ENCODE measurements at places on chromosomes 5 and 9.

DNA sequence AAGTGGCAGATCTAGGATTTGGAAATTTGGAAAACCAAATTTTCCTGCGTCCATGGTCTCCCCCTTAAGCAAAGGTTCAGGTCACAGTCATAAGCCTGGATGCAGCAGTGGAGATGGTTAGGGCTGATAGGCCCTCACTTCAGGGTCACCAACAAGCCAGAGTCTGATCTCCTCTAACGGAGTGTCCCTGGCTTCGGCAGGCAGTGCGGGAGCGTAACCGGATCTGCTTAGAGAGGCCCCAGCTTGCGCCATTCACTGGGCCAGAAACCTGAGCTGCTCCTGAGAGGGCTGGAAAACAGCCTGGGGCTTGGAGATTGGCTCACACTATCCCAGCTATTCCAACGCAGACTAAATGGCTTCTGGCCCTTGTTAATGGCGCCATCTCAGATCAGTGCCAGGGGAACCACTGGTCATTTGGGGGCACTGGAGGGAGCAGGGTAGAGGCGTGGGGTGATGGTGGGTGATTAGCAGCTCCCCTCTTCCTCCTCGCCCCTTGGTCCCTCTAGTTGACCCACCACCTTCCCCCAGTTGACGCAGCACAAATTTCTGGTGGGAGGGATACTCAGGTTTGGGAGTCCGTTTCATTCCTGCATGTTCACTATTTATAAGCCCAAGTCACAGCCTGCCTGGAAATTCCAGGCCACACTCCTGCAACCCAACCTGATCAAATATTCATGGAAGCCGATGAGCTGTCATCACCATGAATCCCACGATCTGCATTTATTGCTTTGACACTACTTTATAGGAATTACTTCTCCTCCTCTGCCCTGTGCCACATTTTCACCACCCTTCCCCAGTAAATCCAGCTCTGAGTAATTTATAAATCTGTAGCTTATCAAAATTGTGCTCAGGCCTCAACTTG lies 134.6 kb upstream of the CPEB4 start:
- no peak for DNase-seq

GRCh38 chr5:172875505-172876279 lies 41.6 kb downstream of the ERGIC1 start:
- DNase-seq: no peak

GRCh38 chr5:131142970-131143617 lies 22.0 kb downstream of the HINT1 start:
- no peak for DNase-seq

DNA sequence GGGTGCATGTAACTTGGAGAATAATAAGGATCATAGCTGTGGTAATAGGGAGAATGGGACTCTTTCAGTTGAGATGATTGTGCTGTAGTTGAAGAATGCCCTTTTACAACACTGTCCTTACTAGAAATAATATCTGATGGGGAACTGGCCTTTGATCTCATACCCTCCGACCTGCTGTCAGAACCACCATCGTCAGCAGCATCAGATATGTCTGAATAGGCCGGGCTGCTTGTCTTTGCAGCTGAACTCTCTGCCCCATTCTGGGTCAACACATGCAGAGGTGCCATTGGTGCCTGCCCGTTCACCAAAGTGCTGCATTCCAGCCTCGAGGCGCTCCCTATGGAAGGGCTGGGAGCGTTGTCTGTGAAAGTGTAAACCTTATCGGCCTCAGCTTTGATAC lies 99.1 kb downstream of the ZNF608 start:
- DNase-seq: no peak

DNA sequence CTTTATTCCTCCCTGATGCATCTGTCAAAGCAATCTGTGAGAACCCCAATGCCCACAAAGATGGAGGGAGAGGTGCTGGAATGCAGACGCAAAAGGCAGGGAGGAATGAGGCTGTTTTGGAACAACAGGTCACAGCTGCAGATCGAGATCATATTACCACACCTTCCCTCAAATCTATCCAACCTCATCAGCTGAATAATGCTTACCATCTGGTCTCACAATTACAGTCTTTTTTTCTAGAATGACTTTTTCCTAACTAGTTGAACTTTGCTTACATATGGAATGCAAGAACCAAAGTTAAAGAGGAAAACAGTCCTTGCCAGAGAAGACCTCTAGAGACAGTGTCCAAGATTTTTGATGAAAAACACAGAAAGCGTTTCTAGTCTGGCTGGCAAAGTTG lies 158.1 kb downstream of the LPAR1 start:
- DNase-seq: no peak

- DNase-seq: no peak
Measured at GRCh38 chr9:4137681-4138099, 162.2 kb downstream of the GLIS3 start.

DNA sequence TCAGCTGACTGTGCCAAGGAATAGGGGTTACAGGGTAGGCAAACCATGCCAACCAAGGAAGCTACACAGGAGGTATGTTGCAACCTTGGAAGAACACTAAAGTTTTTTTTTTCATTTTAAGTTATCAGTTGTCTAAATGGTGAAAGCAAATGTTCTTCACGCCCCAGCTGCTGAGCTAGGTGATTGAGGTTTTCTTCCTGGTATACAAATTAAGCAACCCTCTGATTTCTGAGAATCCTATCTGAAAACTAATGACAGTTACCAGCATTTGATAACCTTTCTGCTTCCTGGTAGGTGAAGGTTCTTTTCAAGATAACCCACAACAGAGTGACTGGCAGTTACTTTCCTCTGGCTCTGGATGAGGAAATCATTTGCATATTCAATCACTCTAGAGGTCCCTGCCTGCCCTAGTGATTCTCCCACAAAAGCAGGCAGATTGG lies 194.9 kb downstream of the ATP10B start:
- DNase-seq: no peak
